ENCODE measurements at places on chromosomes 13 and 19.

- no peak for DNase-seq
These were observed 58.0 kb upstream of the ZNF536 start for GRCh38 chr19:30314056-30314804.

GRCh38 chr13:73956795-73957408 is 177.3 kb downstream of the KLF12 start:
- no peak for DNase-seq

GRCh38 chr13:27636589-27637288 is 15.0 kb downstream of the POLR1D start:
- no peak for DNase-seq

DNA sequence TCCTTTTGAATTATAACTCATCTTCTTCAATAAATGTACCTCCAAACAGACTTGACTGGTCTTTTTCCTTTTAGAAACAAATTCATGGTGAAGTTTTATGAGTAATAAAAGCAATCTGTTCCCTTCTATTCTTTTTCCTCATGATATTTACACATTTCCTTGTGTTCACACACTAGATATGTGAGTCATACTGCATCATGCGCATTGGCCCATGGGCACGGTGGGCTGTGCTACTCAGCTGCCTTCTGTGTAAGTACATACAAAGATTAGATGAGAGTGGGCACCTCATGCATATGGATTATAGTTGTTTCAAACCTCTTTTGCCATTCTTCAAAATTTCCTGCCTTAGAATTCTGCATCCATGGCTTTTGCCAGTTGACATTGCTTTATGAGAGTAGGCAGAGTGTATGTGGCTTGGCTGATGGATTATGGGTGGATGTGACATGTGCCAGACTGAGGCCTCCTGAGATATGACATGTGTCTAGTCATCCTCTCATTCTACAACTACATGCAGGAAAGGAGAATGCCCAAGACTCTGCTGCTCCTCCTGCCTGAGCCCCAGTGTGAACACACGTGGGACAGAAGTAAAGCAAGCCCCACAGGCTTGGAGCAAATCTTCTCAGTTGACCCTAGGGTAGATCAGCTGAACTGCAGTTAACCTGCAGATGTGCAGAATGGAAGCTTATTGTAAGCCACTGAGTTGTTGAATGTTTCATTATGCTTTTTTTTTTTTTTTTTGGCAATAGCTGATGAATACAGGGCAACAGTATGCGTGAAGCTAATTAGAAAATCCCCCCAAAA is 109.9 kb downstream of the RBM26 start:
- no peak for DNase-seq

DNA sequence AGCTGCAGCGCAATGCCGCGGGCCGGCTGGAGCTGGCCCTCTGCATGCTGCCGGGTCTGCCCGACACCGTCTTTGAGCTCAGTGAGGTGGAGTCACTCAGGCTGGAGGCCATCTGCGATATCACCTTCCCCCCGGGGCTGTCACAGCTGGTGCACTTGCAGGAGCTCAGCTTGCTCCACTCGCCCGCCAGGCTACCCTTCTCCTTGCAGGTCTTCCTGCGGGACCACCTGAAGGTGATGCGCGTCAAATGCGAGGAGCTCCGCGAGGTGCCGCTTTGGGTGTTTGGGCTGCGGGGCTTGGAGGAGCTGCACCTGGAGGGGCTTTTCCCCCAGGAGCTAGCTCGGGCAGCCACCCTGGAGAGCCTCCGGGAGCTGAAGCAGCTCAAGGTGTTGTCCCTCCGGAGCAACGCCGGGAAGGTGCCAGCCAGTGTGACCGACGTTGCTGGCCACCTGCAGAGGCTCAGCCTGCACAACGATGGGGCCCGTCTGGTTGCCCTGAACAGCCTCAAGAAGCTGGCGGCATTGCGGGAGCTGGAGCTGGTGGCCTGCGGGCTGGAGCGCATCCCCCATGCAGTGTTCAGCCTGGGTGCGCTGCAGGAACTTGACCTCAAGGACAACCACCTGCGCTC is 3.8 kb upstream of the MAP2K7 start:
- no peak for DNase-seq

DNA sequence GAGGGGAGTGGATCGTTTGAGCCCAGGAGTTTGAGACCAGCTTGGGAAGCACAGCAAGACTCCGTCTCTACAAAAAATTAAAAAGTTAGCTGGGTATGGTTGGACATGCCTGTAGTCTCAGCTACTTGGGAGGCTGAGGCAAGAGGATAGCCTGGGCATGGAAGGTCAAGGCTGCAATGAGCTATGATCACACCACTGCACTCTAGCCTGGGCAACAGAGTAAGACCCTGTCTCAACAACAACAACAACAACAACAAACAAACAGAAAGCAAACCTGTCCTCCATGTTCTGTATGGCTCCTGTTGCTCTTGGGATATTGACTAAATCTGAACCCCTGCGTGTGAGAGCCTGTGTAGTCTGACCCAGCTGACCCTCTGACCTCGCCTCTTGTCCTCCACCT is 14.9 kb downstream of the CEBPA start:
- no peak for DNase-seq

- DNase-seq, result no peak
These were observed 141.6 kb upstream of the RFC3 start for GRCh38 chr13:33676045-33676989.

DNA sequence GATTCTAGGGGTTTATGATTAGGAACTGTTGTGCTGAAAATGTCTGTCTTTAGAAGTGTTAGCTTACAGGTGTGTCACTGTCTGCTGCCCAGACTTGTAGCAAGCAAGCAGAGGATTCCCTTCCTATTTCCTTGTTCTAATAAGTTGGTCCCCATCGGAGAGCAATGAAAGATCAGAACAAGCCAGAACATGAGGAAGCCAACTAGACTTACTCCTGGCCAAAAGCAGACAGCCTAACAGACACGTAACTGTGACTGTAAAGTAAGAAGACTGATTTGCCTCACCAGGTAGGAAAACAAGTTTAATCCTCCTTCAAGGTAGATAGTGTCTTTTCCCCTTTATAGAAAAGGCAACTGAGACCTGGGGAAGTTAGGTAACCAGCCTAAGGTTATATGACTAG is 12.5 kb downstream of the POLR1D start:
- no peak for DNase-seq

DNA sequence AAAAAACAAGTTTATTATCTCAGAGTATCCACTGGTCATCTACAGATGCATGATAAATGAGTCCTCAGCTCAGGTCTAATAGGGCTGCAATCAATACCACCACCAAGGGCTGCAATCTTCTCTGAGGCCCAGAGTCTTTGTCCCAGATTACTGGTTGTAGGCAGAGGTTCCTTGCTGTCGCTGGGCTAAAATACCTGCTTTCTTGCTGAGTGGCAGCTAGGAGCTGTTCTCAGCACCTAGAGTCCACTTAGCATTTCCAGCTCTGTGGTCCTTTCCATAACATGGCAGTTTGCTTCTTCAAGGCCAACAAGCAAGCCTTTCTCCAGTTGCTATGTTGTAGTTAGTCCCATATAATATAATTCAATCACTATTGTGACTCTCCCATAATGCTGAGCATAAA is 351.3 kb downstream of the SLITRK1 start:
- no peak for DNase-seq

DNA sequence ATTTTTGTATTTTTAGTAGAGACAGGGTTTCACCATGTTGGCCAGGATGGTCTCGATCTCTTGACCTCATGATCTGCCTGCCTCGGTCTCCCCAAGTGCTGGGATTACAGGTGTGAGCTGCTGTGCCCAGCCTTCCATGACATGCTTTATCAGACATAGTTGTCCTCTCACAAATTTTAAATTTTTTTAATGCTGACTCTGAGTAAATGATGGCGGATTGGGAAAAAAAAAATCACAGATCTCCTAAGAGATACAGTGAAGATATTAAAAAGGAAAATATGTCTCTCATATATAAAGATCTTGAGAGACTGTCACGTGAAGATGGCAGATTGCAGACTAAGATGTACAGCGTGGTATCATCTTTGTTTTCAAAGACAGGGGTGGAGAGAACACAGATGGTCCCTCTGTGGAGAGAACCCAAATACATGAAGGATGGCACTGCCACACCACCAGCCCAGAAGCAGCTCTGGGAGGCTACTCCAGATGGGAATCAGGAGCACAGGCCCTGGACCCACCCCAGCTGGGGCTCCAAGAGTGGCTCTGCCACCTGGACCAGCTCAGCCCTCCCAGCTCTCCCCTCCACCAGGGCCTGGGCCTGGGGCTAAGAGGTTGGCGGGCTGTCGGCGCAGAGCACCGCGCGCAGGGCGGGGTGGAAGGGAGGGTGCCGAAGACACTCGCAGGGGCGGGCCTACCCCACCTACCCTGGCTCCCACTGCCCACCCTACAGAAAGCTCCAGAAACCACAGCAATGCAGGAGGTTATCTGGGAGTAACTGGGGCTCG is 20.0 kb upstream of the CCNP start:
- DNase-seq, result no peak

DNA sequence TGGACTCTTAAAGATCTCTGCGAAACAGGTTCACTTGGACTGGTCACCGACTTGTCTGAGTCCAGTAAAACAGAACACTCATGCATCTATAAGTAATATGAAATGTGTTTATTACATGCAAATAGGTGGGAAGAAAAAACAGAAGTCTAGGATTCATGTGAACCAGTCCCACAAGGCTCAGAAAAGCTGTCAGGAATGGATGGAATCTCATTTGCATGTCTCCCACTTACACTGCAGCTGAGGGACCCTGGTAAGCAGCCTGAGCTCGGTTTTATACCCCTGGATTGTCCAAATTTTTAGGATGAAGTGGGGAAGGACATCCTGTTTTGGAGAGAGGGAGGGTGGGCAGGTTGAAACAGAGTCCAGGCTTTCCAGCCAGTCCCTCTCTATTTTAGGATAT is 1545.1 kb upstream of the PCDH20 start:
- no peak for DNase-seq

DNA sequence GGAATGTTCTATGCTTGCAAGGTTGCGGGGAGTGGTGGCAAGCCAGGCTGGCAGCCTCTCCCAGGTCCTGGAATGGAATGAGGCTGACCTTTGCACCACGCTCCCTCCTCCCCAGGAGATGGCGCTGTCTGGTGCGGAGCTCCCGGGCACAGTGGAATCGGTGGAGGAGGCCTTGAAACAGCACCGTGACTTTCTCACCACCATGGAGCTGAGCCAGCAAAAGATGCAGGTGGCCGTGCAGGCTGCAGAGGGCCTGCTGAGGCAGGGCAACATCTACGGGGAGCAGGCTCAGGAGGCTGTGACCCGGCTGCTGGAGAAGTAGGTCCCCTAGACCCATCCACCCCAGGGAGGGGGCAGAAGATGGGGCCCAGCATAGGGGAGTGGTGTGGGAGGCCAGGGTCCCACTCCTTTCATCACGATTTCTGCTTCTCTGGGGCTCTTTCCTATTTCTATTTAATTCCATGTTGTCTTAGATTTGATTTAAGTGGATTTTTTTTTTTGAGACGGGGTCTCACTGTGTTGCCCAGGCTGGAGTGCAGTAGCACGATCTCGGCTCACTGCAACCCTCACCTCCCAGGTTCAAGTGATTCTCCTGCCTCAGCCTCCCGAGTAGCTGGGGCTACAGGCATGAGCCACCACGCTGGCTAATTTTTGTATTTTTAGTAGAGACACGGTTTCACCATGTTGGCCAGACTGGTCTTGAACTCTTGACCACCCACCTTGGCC is 53.2 kb upstream of the SHKBP1 start:
- DNase-seq, result peak; percentile 48
